Neural progenitor cell (in vitro differentiated cells): ENCODE measurements at places on chromosomes 16 and 17. TPM values are rescaled to one million over a fixed set of nuclear protein-coding genes. Genes with fewer than 3 reads are reported as not detected.

DNA sequence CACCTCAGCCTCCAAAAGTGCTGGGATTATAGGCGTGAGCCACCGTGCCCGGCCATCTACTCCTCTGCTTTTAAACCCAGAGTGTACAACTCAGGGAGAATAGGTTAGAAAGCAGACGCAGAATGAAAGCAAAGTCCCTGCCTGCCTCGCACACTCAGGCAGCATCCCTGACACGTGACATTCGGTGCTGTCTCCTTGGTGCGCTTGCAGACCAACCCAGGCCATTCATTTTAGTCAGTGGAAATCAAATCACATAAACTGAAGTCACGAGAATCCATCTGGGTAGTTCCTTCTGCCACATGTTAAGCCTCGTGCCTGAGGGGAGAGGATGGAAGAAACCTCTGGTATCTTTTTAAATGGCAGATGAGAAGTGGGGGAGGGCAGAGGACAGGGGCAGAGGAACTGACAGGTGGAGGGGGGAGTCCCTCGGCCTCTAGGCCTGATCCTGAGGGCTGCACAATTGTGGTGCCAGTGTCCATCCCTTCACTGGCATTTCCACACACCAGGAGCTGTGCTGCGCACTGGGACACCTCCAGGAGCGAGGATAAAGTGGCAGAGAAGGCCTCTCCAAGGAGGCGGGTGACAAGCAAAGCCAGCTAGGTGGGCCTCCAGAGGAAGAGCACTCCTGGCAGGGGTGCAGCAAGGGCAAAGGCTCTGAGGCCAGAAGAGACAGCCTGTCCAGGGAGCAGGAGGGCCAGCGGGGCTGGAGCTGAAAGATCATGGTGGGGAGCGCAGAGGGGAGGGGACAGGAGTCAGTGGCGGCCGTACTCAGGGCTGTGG lies 196.3 kb downstream of the KATNIP start:
- no peaks in the 10 kb centered on the region for H3K36me3 ChIP-seq
- no peaks in the 10 kb centered on the region for H3K27me3 ChIP-seq
- H3K27ac ChIP-seq, result no peak overlapping the region
- H3K4me3 ChIP-seq, result no peak overlapping the region

DNA sequence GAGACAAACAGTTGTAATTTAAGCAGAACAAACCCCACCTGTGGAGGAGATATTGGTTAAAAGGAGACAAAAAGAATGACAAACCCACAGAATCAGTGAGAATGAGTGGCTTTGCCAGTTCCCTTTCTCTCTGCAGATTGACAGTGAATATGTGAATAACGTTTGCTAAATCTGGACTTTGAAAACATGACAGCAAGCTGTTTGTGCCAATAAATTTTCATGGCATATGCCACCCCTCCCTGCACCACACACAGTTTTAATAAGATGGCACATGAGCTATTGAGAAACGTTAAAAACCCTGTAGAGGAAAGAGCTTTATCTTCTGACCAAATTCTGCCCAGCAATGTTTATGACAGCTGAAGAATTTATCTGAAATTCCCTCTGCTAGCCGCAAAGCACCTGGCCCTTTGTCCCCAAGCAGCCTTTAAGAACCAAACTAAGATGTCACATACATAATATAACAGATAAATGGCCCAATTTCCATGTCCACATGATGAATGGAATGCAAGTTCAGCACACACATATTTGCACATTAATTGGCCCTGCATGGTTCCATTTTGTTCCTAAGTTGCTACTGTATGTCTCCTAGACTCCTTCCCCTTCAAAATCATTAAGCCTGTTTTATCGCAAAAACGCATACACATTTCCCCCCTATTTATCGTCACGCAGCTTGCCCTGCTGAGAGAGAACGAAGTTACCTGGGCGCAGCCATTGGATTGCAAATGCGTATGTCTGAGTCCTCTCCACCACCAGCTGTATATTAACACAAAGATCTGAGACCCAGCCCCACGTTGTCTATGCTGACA lies 773.5 kb upstream of the EEF2KMT start:
- no peak overlapping the region for H3K27ac ChIP-seq
- no peak for DNase-seq
- H3K36me3 ChIP-seq, result no peaks in the 10 kb centered on the region
- peaks cover 15% of the 10 kb centered on the region for H3K4me1 ChIP-seq
- no peak overlapping the region for H3K4me3 ChIP-seq

DNA sequence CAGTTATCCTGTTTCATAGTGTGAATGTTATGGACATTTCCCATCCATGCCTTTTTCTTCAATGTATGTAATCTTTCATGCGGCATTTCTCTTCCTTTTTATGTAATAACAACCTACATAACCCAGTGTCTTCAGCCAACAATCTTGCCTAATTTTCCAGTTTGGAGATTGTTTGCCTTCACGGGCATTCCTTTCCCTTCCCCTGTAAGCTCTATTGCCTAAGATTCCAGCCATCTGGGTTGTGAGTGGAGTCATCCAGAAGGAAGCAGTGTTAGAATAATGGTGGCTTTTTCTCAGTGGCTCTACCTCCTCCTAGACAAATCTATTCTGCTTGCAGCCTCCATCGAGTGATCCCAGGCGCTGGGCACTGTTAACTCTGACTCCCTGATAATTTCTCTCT lies 22.3 kb downstream of the SYCE1L start:
- no peak for DNase-seq
- no peak overlapping the region for H3K4me3 ChIP-seq

DNA sequence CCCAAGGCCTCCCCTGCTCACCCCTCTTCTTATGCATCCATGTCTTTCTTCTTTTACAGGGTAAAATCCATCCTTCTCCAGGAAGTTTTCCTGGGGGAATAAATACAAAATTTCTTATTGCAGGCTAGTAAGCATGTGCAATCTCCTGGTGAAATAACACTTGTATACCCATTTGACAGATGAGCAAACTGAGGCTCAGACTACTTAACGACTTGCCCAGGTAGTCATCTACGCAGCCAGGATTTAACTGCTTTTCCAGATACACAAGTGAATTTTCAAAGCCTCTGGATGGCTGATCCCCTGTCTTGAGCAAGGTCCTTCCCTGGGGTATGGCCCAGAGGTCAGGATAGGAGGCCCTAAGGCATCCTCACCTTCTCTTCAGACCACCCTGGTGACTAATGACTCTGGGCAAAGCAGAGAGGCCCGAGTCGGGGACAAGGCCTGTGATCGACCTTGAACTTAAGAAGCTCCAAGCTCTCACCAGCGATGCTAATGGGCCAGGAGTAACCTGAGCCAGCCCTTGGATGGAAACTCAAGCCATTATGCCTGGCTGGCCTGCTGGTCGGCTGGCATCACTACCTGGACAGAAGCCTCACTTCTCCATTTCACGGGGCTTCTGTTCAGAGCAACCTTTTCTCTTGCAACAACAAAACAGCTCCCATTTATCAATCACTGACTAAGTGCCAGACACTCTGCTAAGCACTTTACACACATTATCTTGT lies 33.1 kb downstream of the ZNF423 start:
- H3K4me3 ChIP-seq, result no peak overlapping the region
- H3K36me3 ChIP-seq, result no peaks in the 10 kb centered on the region
- H3K27ac ChIP-seq, result no peak overlapping the region
- H3K4me1 ChIP-seq, result peaks cover 49% of the 10 kb centered on the region

DNA sequence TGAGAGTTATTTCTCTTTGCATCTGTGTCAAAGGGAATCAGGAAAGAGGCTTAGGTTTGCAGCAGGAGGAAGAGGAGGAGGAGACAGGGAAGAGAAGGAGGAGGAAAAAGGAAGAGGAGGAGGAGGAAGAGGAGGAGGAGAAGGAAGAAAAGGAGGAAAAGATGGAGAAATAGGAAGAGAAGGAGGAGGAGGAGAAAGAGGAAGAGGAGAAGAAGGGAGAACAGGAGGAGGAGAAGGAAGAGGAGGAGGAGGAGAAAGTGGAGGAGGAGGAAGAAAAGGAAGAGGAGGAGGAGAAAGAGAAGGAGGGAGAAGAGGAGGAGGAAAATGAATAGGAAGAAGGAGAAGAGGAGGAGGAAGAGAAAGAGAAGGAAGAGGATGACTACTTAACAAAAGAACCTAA lies 459.1 kb downstream of the GRIN2A start:
- no peaks in the 10 kb centered on the region for H3K27me3 ChIP-seq
- H3K27ac ChIP-seq, result no peak overlapping the region
- DNase-seq, result no peak
- no peak overlapping the region for H3K4me3 ChIP-seq
- no peaks in the 10 kb centered on the region for H3K36me3 ChIP-seq

DNA sequence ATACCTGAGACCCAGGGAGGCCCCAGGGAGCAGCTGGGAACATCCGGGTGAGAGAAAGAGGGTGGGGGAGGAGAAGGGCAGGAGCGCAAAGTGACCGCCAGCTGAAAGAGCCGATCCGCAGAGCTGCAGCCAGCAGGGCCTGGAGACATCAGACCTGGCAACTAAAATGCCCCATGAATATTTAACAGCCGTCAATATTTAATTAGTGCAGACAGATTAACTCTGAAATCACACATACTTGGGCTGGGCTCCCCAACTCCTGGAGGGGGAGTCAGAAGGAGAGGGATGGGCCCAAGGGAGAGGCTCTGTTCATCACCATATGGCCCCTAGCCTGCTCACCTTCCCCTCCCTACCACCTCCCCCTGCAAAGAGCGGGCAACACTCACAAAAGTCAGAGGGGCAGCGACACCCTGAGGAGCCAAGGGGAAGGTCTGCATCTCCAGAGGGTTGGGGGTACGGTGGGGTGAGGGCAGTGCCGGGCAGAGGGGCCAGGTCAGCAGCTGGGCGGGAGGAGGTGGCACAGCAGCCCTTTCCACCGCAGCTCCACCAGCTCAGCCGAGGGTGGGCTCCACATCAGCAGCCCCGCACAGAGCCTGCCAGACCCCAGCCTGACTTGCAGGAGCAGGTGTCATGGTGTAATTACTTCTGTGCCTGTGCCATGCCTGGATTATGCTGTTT lies 61.9 kb upstream of the CCL1 start:
- peaks cover 47% of the 10 kb centered on the region for H3K27me3 ChIP-seq
- H3K36me3 ChIP-seq, result no peaks in the 10 kb centered on the region
- peak; percentile 31 for DNase-seq
- H3K4me1 ChIP-seq, result peaks cover 11% of the 10 kb centered on the region
- no peak overlapping the region for H3K27ac ChIP-seq

GRCh38 chr17:2388683-2389055 lies 12.2 kb downstream of the MNT start:
- no peaks in the 10 kb centered on the region for H3K36me3 ChIP-seq
- H3K27me3 ChIP-seq, result no peaks in the 10 kb centered on the region
- no peak overlapping the region for H3K27ac ChIP-seq
- DNase-seq, result peak; percentile 42
- H3K4me3 ChIP-seq, result no peak overlapping the region

ZSCAN10 gene
- total RNA-seq, result 5.4 and 16.2 TPM in 2 replicates

OR3A2 gene
- 0.15 TPM in 1 of 2 replicates, not detected in the other for total RNA-seq
